Central memory CD4-positive, alpha-beta T cell (primary cell): ENCODE measurements at places on chromosomes 3 and 15.

DNA sequence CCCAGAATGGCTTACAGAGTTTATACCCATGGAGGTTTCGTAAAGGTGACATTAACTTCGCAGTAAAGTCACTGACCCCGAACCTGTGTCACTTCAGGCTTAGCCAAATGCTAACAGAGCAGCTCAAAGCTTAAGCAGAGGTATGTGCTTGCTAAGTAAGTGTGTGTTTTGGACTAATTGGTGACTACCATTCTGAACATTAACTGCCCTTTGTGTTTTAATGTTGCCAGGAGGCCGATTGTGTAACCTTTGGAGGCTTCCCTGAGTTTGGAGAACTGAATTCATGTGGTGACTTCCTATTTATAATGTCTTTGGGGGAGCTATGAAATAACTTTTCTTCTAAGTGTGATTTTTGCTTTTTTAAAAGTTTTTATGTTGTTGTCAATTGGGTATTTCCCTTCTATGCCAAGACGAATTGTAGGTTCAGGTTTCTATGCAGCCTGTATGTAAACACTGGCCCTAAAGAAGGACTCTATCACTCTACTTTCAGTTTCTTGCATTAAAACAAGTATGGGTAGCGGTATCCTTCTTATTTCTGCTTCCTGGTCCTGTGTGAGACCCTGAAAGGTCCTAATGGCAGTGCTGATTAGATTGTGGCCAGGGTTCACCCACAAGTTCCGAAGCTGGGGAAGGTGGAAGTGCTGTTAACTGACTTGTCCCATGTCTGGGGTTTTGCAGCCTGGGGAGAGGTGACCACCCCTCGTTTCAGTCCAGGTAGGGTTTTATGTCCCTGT lies 86.3 kb downstream of the IGF1R start:
- DNase-seq = no peak

GRCh38 chr3:106276755-106277612 lies 408.2 kb upstream of the CBLB start:
- DNase-seq = no peak

DNA sequence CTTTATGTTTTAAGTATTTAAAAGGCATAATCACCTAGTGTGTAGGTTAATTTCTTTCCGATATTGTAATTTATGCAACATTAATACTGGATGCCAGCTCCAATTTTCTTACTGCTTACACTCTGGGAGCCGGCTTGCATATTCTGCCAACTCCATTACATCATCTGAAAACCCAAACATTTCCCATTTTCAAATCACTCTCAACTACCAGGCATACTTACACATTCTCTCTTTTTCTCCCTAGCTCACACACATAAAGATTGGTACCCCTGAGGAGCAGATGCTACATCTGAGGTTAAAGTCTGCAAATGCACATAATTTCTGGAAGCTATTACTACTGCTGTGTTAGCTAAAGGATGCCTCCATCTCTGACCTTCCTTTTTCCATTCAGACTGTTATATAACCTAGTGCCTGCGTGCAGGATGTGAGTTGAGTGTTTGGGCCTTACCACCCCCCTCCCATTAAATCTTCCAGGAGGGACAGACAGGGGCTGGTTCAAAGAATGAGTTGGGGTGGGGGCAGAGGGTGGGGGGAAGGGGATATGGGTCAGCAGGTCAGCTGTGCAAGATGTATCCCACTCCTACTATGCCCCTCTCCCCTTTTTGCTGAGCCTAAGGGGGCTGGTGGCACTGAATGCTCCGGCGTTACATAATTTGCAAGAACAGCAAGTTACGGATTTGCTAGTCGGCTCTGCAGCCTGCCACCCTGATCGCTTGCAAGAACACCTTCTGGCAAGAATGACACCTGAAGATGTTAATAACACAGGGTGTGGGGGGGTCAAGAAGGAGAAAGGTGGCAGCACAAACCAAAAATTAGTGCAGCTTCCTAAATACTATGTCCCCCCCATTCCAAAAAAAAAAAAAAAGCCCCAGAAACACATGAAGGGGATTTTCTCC lies 2.5 kb downstream of the RORA start:
- DNase-seq = no peak

DNA sequence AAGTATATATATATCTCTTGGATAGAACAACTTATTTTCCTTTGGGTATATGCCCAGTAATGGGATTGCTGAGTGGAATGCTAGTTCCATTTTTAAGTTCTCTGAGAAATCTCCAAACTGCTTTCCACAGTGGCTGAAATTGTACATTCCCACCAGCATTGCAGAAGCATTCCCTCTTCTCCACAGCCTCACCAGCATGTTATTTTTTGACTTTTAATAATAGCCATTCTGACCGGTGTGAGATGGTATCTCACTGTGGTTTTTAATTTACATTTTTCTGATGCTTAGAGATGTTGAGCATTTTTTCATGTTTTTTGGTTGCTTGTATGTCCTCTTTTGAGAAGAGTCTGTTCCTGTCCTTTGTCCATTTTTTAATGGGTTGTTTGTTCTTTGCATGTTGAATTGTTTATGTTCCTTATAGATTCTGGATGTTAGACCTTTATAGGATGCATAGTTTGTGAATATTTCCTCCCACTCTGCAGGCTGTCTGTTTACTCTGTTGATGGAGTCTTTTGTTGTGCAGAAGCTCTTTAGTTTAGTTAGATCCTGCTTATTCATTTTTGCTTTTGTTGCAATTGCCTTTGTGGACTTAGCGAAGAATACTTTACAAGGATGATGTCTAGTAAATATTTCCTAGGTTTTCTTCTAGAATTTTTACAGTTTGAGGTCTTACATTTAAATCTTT lies 82.7 kb upstream of the NR2F2 start:
- DNase-seq = no peak

DNA sequence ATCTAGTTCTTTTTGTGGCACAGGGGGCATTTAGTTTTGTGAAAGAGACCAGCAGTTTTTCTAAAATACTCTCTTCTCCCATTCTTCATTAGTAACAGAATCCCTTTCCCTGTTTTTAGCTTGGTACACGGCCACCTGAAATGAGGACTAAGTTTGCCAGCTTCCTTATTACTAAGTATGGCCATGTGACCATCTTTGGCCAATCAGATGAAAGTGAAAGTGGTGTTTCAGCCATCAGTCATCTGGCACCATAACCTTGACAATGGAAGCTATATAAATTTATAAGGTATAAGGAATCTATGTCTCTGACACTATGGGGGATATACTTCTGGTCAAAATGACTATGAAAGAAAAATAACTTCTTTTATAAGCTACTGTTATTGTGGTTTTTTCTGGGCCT lies 570.4 kb downstream of the AGBL1 start:
- DNase-seq = no peak

DNA sequence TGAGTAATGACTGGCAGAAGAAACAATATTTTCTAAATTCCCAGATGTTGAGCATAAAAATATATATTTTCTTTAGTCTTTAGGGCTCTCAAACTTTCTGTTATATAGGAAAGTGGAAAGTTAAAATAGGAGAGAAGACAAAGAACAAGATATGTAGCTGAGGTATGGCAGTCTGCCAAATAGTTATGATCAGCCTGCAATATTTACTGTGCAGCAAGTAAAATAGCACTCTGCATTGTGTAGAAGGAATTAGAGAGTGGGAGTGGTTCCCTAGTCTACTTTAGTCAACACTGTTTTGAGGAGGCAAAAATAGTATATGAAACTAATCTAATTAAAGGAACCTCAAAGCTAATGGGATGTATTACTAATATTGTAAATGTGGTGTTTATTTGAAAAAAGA lies 978.1 kb upstream of the ALCAM start:
- no peak for DNase-seq

- DNase-seq = no peak
Observed at GRCh38 chr3:16817197-16817596, 67.6 kb upstream of the PLCL2 start.

GRCh38 chr3:129601713-129602112 lies 4.8 kb downstream of the PLXND1 start:
- DNase-seq = no peak
